ENCODE measurements at places on chromosomes 1 and 21.

GRCh38 chr1:25501235-25502058 is 42.0 kb upstream of the LDLRAP1 start:
- DNase-seq, result no peak

DNA sequence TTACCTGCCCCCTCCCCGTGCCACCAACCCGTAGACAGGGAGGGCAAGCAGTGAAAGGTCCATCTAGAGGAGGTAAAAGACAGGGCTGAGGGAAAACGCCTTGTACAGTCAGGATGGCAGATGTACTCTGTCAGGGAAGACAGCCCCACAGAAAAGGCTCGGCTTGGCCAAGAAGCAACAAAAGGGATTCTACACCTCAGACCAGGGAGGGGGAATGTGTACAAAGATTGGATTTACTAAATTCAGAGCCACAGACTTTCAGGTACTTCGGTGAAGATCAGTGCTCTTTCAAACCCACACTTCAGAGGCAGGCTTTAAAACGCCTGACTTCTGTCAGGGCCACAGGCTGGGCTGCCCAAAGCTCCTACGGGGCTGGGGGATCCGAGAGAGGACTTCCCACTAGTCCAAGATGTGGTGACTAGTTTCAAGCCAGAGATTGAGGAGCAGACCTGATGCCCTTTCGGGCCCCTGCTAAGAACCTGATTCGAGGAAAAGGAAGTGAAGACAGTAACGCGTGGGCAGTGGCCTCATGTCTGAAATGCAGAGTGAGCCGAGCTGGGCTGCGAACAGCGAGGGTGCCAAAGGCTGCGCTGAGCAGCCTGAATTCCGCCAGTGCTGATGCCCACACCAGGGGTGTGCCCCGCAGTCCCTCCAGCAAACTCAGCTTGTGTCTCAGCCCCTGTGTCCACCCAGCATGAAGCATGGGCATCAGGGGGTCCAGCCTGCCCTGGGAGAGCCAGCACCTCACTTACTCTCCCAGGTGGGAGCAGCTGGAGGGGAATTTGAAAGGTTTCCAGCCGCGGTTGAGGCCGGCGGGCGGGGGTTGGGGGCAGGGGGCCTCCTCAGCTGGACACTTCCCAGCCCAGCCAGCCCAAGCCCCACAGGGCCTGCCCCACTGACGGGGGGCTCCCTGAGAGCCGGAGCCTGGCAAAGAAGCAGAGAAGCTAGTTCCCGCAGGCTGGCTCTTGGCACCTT is 36.2 kb downstream of the KIAA1614 start:
- DNase-seq, result no peak

- no peak for DNase-seq
Observed at GRCh38 chr1:188224263-188224662, 1395.5 kb downstream of the PLA2G4A start.

DNA sequence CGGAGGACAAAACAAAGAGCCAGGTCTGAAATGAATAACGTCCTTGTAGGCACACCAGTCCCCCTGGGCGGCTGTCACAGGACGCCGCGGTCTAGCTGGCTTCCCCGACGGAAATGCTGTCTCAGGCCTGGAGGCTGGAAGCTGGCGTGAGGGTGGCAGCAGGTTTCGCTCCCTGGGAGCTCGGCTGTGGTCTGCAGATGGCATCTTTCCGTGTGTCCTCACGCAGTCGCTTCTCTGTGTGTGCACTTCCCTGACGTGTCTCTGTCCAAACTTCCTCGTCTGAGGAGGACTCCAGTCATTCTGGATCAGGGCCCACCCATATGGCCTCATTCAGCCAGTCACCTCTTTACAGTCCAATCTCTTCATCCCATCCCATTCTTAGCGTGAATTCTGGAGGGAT is 14.2 kb downstream of the TNFRSF14 start:
- DNase-seq, result no peak

- DNase-seq, result no peak
Observed at GRCh38 chr1:229252228-229252984, 18.5 kb upstream of the RAB4A start.

DNA sequence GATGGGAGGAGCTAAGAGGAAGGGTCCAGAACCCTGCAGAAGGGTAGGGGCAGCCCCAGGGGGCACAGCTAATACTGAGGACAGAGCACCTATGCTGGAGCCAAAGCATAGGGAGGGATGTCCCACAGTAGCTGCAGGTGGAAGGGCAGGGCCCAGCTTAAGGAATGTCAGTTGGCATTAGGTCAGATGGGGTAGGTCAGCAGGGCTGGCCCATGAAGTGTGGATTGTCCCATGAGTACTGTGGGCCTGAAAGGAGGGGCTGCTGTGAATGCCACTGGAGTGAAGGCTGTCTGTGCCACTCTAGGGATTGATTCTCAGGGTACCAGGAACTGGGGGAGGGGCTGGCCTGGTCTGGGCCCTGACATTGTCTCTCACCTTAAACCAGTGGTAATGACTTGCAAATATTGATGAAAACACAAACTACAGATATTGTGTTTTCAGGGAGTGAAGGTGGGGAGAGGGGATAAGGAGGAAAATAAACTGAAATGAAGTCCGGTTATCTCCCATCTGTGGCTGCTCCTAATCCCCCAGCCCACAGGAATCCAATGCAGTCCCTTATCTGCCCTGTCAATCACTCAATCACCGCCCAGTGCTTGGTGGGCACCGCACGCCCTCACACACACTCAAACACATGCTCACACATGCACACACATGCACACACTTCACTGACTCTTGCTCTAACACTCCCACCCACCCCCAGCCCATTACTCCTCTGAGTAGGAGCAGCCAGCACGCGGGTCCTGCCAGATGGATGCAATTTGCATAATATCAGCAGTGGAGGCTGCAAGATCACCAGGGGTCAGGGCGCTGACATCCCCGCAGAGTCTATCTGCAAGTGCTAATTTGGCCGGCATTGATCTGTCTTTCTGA is 27.8 kb downstream of the DMAP1 start:
- DNase-seq, result no peak

DNA sequence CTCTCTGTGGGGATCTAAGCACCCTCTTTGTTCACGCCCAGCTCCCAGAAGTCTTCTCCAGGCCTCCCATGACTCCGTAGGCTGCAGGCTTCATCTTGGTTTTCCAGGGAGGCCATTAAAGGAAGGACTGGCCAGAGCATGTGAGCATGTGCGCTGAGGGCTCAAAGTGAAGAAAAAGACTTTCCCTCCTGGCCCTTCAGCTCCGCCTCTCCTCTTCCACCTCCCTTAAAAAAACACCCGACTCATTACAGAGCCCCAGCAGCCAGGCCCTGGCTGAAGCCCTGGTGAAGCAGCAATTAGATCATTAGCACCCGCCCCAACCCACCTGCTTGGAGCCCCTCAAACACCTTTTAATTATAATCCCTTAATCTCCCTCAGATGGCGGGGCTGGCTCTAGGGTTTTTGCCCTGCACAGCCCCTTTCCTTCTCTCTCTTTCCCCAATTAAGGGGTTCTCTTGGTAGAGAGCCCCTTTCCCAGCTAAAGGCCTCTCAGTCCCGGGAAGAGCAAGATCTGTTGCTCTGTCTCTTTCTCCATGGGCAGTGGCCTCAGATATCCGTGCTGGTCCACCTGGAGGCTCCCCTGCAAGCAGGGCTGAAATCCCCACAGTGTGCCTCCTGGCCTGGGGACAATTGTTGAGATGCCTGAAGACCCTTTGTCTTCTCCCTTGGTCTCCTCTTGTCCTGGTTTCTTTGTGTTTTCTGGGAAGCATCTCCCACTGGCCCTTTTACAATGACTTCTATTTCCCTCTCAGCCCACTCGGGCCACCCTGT is 30.5 kb downstream of the RHBG start:
- no peak for DNase-seq

DNA sequence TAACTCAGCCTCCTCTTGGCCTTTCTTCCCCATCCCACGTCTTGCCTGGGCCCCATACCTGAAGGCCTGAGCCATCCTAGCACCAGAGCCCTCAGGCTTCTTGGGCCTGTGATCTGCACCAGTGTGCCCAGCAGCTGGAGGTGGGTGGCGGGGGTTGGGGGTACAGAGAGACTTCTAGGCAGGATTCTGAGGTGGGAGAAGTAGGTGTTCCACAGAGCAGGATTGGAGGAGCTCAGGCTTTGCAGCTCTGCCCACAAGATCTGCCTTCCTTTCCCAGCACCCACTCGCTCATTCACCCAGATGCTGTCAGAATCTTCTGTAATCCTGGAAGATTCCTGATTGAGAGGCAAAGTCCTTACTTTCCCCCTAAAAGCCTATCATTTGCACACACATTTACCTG is 10.0 kb upstream of the GJB5 start:
- DNase-seq, result no peak

- DNase-seq, result no peak
Observed at GRCh38 chr1:24136956-24137539, 5.9 kb downstream of the IL22RA1 start.

DNA sequence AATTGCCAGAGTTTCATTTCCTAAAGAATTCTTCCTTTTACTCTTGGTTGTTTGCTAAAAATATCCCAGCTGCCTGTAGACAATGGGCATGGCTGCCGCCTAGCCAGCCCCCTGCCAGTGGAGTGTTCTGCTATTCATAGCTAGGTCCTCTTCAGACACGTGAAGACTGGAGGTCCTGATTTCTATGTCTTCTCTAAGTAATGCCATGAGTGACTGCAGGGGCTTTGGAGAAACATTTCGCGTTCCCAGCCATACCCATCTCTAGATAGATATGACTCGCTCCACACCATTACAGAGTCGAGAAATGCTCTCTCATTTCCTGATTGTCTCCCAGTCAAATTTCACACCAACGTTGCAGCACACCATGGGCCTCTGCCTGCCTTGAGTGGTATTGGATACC is 99.5 kb upstream of the BACE2 start:
- DNase-seq, result no peak

GRCh38 chr21:46100426-46100825 is 2.5 kb downstream of the COL6A2 start:
- no peak for DNase-seq

GRCh38 chr1:229024528-229025130 is 246.3 kb upstream of the RAB4A start:
- DNase-seq, result no peak

DNA sequence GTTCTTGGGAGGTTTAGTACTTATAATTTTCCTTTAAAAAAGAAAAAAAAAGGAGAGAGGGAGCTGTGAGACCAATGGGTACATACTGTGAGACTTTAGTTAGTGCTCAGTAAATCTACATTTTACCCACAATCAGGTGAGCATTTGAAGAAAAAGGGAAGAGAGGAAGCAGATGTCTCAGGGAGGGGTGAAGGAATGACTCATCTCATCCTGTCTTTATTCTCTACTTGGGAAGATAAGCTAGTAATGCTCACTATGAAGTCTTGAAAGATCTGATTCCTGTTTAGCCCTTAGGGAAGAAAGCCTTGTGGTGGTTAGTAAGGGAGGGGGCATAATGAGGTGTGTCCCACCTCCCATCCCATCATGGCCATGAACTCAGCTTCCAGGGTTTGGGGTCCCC is 112.6 kb downstream of the PLD5 start:
- no peak for DNase-seq
